ENCODE measurements at places on chromosomes 12 and 14.

- DNase-seq, result no peak
These were observed 837.9 kb downstream of the DIO2 start for GRCh38 chr14:79373451-79373850.

- no peak for DNase-seq
These were observed 1.7 kb downstream of the MGST1 start for GRCh38 chr12:16349131-16349460.

- no peak for DNase-seq
These were observed 819.5 kb downstream of the SLC16A7 start for GRCh38 chr12:60415351-60415750.

GRCh38 chr12:101539148-101539547, 55.6 kb upstream of the MYBPC1 start:
- DNase-seq, result no peak

- DNase-seq, result no peak
These were observed 19.1 kb upstream of the PGF start for GRCh38 chr14:74974364-74975058.

- DNase-seq, result no peak
These were observed 127.0 kb downstream of the MED13L start for GRCh38 chr12:116150452-116150851.

GRCh38 chr14:96297000-96297399, 41.0 kb downstream of the BDKRB1 start:
- DNase-seq, result no peak

DNA sequence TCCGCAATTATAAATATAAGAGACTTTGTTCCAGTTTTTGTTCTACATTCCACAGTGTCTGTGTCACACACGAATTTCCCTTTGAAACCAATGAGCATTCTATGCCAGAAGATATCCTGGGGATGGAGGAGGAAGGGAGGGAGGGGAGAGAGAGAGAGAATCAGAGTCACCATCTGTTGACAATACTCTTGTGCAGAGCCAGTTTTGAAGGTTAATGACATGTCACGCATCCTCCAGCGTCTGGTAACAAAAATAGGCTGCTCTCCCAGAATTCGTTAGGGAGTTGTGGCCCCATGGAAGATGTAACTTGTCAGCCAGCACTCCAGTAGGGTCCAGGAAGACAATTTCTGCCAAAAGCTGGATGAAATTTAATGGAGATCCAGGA, 213.5 kb upstream of the KRR1 start:
- peak; percentile 84 for DNase-seq

- no peak for DNase-seq
These were observed 380.2 kb downstream of the NAV3 start for GRCh38 chr12:78210894-78211302.

DNA sequence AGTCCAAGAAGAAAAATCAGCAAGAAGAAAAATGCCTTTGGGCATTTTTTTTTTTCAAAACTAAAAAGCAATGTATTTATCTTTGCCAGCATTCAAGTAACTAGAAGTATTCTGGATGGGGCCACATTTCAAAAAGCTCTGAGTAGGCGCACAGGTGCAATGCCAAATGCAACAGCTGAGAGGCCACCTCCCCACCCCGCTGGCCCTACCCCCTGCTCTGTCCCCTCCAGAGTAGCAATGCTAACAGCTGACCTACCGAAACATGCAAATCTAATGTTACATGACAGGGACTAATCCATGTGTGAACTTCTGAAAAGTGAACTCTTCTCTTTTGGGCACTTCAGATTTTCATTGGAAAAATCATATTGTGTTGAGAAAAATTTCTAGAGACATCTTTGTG, 153.7 kb upstream of the SLC38A2 start:
- no peak for DNase-seq

- no peak for DNase-seq
These were observed 1.3 kb downstream of the CDK4 start for GRCh38 chr12:57750561-57751431.

DNA sequence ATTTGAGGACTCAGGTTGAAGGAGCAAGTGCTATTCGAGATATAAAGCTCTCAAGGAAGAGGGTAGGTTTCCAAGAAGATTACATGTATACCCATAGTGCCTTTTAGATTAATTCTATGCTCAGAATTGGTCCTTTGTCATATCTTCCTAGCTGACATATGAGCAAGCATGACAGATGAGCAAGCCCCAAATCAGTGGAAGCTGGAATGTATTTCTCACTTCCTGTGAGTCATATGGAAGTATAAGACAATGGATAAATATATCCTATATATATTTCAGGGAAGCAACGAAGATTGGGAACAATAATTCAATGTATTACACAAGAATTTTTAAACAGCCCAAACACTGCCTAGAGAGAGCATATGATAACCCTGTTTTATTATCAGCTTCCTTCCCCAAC, 674.1 kb upstream of the ATXN7L3B start:
- DNase-seq, result no peak

DNA sequence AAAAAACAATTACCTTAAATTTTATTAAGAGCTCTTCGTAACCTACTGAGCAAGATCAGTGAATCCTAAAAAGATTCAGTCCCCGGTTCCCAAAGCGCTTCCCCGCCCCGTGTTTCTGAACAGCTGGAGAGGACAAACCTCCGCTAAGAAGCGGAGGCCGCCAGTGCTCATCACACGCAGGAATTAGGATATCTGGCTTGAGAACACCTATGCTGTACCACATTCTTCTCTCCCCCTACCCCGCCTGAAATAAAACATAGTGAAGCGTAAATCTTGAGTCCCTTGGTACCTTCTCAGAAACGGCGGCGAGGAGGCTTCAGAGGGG, 774 bp upstream of the WDR20 start:
- DNase-seq, result no peak

- DNase-seq, result no peak
These were observed 23.0 kb upstream of the PRKAB1 start for GRCh38 chr12:119644930-119645329.

DNA sequence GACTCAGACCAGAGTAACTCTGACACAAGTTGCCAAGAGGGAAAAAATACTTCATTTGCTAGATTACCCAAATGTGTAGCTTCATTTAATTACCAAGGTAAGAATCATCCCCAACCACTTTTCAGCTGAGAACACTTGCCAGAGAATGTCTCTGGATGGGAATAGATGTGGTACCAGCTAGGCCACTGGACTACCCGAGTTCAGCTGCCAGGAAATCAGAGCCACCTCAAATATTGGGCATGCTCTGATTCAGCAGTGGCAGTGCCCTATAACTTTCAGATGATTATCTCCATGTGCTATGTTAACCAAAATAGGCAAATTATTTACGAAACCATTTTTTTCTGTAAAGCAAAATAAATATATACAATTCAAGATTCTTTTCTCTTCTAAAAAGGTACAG, 80.7 kb downstream of the SLC38A1 start:
- DNase-seq, result no peak

- no peak for DNase-seq
These were observed 96.1 kb downstream of the TMX1 start for GRCh38 chr14:51335961-51336723.

DNA sequence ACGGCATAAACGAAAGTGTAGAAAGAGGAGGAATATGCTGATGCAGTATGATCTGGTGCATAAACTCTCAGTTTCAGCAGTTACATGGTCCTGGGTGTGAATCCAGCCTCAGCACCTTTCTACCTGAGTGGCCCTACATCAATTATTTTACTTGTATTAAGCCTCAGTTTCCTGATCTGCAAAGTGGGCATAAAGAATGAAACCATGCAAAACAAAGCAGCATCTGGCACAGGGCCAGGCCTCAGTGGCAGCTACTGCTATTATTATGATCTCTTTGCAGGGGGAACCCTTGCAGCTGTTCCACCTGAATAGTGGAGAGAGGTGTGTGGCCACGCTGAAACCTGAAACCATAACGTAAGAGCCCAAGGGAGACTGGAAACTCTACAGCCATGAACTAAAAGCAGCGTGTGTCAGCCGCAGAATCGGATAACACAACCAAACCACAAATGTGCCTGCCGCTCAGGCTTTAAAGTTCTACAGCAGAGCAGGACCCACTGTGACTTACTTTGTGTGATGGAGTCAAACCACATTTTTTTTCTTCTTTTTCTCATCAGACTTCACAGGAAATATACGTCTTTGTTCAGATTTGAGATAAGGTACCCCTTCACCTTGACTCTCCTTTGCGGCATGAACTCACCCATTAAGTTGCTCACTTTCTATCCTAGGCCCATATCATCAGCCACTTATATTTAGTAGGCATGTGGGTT, 29.2 kb upstream of the FOS start:
- DNase-seq, result no peak

DNA sequence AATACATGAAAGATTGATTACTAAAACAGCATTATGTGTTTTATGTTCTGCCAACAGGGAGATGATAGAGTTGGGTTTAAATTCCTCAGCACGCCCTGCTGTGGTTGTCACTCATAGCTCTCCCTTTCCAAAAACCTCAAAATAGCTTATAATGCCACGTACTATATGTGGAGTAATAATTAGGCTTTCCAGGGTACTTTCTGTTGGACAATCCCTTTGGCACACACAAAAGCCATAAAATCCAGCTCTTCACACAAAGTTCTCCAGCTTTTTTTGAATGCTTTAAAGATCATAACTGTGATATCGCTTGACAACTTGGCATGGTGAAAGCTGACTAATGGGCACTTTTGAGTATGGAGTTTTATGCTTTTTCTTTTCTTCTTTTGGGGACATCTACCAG, 145.3 kb upstream of the DCN start:
- DNase-seq, result no peak

DNA sequence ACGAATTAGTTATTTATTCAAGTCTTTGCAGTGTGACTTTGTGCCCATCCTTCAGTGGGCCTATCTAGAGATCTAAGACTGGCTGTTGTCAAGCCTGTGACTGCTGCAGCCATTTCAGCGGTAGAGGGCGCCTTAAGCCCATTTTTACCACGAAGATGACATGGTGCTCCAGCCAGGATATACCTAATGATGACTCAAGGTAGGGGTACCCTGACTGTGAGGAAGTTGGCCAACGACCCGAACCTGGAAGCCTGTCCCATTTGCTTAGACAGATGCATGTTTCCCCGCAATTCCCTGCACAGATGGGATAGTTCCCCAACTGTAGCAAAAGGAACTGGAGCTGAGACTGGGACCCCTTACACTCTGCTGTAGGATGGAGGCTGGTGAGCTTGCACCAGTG, 41.3 kb downstream of the RAB3IP start:
- no peak for DNase-seq

GRCh38 chr12:94817695-94818075, 167.3 kb upstream of the TMCC3 start:
- DNase-seq, result no peak

DNA sequence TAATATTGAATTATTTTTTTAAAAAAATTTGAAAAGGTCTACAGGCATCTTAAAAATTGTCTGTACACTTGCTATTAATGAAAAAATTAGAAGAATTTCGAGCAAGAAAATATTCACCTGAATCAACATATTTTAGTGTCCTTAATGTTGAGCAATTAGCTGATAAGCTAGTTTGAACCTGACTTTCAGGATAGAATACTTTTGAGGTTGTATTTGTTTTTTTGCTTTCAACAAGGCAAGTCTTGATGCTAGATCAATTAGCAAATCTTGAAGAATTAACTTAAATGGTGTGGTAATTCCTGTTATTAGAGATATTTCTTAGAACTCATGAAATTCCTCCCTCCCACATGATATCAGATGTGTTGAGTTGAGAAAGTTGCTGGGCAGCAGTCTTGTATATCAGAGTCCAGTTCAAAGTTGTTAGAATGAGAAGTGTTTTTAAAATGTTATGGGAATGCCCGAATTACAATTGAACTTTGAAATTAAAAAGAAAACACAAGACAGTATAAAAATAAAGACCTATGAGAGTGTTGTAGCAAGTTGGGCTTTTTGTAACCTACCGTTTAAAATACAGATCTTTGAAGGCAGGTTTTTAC, 119.2 kb downstream of the TRMT5 start:
- DNase-seq, result no peak

GRCh38 chr12:3293446-3294161, 197.4 kb upstream of the PRMT8 start:
- no peak for DNase-seq

- no peak for DNase-seq
These were observed 62.2 kb downstream of the MBIP start for GRCh38 chr14:36258241-36258640.

DNA sequence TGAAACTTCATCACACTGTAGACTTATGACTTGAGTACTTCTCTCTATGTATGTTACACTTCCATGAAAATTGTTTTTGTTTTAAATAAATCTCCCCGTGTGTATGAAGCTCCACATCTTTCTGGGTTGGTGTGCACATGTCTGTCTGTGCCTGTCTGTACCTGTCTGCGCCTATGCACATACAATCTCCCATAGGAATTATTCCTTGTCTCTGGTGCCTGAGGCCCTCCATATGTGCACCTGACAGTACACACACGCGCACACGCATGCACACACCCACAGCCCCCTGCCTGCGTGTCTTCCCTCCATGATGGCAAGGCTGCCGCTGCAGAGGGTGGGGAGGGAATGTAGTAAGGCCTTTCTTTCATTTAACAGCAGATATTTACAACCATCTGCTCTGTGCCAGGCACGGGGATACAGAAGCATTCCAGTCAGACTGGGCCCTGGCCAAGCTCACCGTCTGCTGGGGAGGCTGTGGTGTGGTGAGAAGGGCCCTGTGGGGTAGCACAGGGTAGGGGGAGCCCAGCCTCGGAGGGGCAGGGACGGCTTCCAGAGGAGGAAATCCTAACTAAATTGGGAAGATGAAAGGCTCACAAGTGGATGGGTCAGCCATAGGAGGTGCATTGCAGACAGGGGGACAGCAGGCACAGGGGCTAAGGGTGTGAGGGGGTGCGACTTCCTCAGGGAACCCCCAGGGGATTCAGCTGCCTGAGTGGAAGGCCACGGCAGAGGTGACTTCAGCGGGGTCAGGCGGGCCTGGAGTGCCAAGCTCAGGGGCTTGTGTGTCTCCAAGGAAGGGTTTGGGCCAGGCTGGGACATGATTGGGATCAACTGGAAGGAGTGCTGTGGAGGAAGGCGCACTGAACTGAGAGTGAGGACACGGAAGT, 26.1 kb downstream of the KRT8 start:
- DNase-seq, result no peak

DNA sequence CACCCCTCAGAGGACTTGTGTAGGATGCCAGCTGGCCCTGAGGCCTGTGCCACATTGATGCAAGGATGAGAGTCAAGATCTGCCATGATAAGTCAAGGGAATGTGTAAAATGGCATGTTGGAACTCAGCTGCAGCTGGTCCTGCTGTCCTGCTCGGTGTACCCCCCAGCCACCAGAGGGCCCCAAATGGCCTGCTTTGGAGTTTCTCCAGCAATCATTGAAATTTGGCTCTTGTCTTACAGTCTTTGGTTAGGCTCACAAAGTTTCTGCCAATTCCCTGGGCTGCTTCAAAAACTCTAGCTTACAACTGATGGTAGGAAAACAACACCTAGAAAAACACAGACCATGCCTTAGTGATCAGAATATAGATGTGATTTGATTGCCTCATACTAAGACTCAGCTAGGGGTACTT, 76.8 kb downstream of the HSD17B6 start:
- no peak for DNase-seq

GRCh38 chr14:68264260-68264569, 444.6 kb downstream of the RAD51B start:
- no peak for DNase-seq

DNA sequence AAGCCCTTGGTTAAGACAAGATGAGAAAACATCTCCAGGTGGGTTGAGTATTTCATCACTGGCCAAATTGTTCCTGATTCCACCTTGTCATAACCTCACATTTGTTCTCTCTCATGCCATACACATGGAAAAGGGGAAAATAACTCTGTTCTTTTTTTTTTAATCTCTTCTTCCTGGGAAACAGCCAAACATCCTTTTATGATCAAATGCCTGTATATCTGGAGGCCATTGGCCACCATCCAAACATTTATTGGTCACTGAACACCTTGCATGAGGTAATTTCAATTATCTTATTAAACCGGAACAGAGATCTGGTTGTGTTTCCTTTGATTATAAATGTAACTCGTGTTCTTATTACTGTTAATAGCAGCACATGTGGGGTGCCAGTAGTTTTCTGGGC, 469.6 kb downstream of the NPAS3 start:
- no peak for DNase-seq

Data from left forelimb (tissue), 1 donor.